ENCODE measurements at places on chromosomes 3 and 15.

GRCh38 chr3:28053759-28054158 lies 187.7 kb upstream of the CMC1 start:
- DNase-seq: peak; percentile 5

DNA sequence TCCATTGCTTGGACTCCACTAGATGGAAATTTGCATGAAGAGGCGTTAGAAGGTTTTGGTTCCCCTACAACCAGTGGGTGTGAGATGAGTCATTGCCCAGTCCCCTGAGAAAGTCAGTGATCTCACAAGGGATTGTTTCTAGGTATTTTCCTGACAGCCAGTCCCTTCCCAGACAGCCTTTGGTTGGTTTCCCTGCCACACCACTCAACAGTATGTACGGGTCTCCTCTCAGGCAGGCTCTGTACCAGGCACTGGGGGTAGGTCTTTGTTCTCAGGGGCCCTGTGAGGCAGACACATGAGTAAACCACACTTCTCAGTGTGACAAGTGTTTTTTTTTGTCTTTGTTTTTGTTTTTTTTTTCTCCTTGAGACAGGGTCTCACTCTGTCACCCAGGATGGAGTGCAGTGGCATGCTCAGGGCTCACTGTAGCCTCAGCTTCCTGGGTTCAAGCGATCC lies 4.0 kb downstream of the LAMP3 start:
- peak; percentile 88 for DNase-seq

GRCh38 chr3:71759401-71759800 lies 5.7 kb downstream of the GPR27 start:
- DNase-seq: no peak

DNA sequence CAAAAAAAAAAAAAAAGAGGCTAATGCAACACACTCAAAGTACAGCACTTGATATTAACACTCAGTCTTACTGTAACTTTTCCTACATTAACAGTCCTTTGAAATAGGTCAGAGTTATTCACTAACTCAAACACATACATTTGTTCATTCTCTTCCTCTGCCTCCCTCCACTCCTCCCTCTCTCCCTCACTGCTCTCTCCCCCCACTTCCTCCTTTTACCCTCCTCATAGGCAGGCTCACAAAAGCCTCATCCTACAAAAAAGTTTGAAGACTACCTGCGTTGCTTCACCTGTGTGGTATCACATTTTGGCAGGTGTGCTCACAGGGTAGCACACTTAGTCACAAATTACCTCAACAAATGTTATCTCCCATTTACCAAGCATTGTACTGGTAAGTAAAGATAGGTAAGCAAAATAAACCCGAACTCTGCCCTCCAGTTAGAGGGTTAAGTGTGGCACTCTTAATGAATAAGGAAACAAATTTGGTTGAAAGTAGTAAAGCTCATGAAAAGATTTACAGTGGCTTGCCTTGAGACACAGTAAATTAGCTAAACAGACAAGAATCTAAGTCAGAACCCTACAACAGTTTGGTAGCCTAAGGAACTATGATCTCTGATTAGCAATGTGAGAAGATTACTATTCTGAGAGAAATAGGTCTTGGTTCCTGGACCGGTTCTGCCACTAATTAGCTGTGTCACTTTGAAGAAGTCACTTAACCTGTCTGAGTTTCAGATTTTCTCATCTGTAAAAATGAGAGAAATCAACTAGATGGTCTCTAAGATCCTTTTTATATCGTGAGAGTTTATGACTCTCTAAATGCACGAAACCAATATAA lies 151.0 kb upstream of the MLF1 start:
- DNase-seq: no peak

- no peak for DNase-seq
These were observed 5.2 kb downstream of the HTR3C start for GRCh38 chr3:184058029-184058428.

- peak; percentile 91 for DNase-seq
These were observed 626 bp upstream of the PTPRG start for GRCh38 chr3:61560517-61561373.

- DNase-seq: peak; percentile 55
These were observed 12.1 kb downstream of the B3GNT5 start for GRCh38 chr3:183265157-183265642.

DNA sequence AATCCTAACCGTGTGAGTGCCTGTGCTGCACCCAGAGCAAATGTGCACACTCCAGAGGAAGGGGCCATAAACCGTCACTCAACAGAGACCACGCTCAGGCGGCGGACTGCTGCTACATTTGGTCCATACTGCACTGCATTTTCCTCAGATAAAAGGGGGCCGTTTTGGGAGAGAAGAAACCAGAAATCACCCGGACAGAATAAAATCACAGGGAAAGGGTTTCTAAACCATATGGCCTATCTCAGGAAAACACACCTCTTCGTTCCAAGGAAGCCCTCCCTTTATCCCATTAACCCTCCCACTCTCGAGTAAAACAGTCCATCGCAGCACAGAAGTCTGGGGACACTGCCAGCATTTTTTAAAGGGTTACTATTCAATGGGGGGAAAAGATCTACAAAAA lies 7.6 kb downstream of the IL17RD start:
- DNase-seq: no peak

DNA sequence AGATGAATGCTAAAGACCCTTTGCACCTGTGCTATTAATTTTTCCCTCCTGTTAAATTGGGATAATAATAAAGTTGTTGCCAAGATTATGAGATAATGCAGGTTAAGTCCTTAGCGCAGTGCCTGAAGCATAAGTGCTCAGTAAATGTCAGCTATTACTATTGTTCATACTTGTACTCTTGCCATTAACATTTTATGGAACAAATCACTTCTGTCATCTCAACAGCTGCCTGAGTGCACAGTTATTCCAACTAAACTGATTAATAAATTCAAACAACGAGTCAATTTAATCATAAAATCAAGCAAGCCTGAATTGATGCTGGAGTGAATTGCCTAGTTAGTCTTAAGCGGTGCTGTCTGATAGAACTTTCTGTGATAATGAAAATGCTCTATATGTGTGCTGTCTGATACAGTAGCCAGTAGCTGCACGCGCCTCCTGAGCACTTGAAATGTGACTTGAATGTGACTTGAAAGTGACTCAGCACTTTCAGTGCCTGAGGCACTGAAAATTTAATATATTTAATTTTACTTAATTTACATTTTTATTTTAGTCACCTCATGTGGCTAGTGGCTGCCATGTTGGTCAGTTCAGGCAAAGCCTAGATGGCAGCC lies 198.7 kb upstream of the PFN2 start:
- no peak for DNase-seq

- peak; percentile 7 for DNase-seq
These were observed 15.5 kb upstream of the PRSS50 start for GRCh38 chr3:46733026-46733800.
